Right lobe of liver (tissue), 6 donors: ENCODE measurements at places on chromosomes 5 and 9. TPM values are rescaled to one million over a fixed set of nuclear protein-coding genes. Genes with fewer than 3 reads are reported as not detected.

Gene AK1
- 78.6 TPM for total RNA-seq

Gene C8G
- 499 TPM for total RNA-seq

DNA sequence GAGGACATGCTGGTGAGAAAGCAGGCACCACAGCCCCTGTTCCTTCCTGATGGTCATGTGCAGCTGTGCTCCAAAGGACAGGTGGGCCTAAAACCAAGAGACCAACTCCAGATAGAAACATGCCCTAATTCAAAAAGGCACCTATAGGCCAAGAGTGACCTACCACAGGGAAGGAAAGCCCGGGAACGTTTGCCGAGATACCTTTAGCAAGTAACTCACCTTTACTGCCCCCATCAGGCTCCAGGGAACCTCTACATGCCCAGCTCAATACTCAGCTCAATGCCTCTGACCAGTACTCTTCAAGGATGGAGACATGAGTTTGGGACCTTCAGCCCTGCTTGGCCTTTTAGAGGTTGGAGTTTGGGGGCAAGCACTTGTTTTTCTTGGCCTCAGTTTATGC is 172.8 kb upstream of the FSTL4 start:
- DNase-seq: no peak
- H3K27ac ChIP-seq: no peak overlapping the region
- no peaks in the 10 kb centered on the region for H3K36me3 ChIP-seq
- H3K27me3 ChIP-seq: no peaks in the 10 kb centered on the region

Gene FAXDC2
- total RNA-seq: 32.2 TPM

DNA sequence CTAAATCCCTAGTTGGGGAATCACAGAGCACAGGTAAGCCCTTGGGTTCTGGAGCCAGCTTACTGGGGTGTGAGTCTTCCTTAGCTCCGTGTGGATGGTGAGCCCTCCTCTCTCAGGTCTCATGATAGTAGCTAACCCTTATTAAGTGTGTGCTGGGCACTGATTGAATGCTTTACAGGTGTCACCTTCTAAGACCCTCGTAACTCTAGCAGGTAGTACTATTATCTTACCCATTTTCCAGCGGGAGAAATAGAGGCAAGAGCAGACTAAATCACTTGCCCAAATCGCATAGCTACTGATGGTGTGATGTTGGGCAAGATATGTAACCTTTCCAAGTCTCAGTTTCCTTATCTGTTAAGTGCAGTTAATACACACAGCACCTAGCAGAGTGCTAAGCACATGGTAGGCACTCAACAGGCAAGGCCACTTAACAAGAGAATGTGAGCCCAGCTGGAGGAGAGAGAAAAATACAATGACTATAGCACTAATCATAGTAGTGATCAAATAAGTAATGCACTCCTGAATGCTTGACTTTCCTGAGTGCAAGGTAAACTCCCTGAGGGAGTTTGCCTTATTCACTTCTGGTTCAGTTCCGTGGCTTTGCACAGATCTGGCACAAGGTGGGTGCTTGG is at the start of gene DCANP1:
Gene DCANP1 (minus strand): TSS at position 51 of the 632 bp plus-strand sequence. CDS start 240 bp downstream, outside the sequence.
- no peak for DNase-seq
- H3K4me1 ChIP-seq: no peaks in the 10 kb centered on the region
- no peaks in the 10 kb centered on the region for H3K36me3 ChIP-seq
- no peak within 1 kb of the TSS for H3K27ac ChIP-seq
- no peaks in the 10 kb centered on the region for H3K27me3 ChIP-seq

DNA sequence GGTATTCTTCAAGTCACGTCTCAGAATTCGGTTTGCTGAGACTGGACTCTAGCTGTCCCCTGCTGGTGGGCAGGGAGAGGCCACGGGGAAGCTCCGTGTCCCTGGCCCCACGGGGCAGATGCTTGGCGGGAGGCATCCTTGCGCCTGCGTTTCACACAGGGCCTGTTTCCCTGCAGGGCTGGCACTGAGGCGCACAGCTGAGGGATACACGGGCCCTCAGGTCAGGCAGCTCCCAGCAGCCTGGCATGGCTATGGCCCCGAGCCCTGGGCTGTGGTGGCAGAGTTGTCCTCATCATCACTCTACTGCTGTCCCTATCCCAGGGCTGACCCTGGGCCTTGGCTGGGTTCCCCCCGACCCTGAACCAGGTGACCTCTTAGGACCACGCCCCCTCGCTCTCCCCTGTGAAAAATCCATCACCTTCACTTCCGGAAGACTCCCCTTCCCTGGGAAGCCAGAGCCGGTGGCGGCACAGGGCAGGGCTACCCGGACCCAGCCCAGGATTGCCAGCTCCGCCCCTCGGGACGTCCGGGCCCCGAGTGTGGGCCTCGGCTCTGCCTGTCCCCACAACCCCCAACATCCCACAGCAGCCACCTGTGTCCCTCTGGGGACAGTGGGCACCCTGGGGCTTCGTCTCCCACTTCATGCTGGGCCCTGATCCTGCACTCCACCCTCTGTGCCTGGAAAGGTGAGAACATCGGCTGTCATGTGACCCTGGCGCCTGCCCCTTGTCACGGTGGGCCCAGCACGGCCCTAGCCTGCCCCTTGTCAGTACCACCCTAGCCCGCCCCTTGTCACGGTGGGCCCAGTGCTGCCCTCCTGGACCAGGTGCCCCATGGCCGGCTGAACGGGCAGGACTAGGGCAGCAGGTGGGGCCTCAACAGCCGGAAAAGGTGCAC is 5.0 kb downstream of the DPP7 start:
- H3K27me3 ChIP-seq: no peaks in the 10 kb centered on the region
- no peak overlapping the region for H3K4me3 ChIP-seq
- H3K4me1 ChIP-seq: no peaks in the 10 kb centered on the region
- DNase-seq: no peak
- no peak overlapping the region for H3K27ac ChIP-seq

Gene ISL1
- total RNA-seq: not detected

Gene GABRA6
- total RNA-seq: not detected

GRCh38 chr9:80440724-80441123 is 869.0 kb downstream of the TLE4 start:
- no peaks in the 10 kb centered on the region for H3K4me1 ChIP-seq
- H3K27ac ChIP-seq: no peak overlapping the region
- no peaks in the 10 kb centered on the region for H3K36me3 ChIP-seq
- no peaks in the 10 kb centered on the region for H3K27me3 ChIP-seq

GRCh38 chr5:147997486-147997885 is 66.3 kb upstream of the SPINK5 start:
- H3K36me3 ChIP-seq: no peaks in the 10 kb centered on the region
- DNase-seq: no peak
- no peaks in the 10 kb centered on the region for H3K4me1 ChIP-seq
- no peaks in the 10 kb centered on the region for H3K27me3 ChIP-seq
- H3K27ac ChIP-seq: no peak overlapping the region

DNA sequence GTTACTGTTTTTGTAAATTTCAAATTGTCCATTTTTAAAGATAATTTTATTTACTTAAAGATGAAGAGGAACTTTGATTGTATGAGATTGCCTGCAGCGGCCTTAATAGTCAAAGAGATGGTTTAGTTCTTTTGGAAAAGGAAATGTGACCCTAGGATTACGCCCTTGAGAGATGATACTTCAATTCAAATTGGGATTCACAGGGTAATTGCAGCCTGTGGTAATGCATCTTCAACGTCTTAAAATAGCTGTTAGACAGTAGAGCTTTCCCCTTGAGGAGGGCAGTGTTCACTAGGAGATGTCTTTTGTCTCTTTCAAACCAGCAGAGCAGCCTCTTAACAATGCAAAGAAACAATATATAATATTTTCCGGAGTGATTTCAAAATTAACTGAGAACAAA is 127.1 kb downstream of the TAF11L14 start:
- no peak overlapping the region for H3K27ac ChIP-seq
- no peaks in the 10 kb centered on the region for H3K4me1 ChIP-seq
- no peak overlapping the region for H3K4me3 ChIP-seq
- no peak for DNase-seq

DNA sequence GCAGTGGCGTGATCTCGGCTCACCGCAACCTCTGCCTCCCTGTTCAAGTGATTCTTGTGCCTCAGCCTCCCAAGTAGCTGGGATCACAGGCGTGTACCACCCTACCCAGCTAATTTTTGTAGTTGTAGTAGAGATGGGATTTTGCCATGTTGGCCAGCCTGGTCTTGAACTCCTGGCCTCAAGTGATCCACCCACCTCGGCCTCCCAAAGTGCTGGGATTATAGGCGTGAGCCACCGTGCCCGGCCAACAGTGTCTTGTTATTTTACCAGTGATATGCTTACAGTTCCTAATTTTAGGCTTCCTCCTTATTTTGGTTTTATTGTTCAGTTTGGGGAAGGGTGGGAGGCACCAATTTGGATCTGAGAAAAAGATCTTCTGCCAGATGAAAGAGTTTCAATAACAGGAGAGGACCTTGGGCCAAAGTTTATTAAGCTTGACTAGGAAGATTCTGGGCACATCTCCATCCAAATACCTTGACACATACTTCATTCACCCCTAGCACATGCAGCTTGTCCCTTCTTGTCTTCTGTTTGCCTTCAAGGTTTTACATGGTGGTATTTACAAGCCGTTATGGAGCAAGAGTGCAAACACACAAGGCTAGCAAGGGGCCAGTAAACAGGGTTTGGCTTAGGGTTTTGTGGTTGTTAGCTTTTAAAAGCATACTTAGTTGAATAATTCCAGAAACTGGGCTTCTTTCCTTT is 168.1 kb upstream of the DMRT1 start:
- peaks cover 45% of the 10 kb centered on the region for H3K4me1 ChIP-seq
- H3K4me3 ChIP-seq: no peak overlapping the region
- H3K27ac ChIP-seq: no peak overlapping the region
- DNase-seq: no peak

DNA sequence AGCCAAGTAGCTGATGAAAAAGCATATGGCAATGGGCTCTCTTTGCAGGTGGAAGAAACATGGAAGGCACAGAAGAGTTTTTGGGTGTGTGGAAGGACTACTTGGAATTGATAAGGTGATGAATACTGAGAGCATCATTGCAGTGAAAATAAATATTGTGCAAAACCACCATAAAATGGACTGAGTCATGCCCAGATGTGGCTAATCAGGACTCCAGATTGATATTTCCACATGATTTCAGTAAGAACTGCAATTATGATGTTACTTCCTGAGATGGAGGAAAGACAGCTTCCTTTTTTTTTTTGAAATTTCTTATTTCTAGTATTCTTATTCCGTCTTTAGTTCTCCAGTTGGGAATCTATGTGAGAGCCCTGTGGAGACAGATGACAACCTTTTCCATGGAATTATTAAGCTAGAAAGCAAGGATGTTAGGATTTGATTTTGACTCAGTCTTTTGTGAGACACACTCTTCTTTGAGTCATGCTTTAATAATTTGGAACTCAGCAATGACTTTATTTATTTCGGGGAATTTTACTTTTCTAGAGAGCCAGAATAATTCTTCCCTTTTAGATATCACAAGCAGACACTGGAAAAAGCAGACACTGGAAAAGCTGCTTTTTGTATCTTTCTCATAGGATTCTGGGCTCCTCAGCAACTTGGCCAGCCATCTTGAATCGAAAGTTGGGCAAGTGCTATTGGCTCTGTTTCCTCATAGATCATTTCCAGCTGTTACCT is 94.2 kb upstream of the VCAN start:
- DNase-seq: no peak
- H3K36me3 ChIP-seq: no peaks in the 10 kb centered on the region
- no peak overlapping the region for H3K4me3 ChIP-seq
- no peaks in the 10 kb centered on the region for H3K4me1 ChIP-seq

DNA sequence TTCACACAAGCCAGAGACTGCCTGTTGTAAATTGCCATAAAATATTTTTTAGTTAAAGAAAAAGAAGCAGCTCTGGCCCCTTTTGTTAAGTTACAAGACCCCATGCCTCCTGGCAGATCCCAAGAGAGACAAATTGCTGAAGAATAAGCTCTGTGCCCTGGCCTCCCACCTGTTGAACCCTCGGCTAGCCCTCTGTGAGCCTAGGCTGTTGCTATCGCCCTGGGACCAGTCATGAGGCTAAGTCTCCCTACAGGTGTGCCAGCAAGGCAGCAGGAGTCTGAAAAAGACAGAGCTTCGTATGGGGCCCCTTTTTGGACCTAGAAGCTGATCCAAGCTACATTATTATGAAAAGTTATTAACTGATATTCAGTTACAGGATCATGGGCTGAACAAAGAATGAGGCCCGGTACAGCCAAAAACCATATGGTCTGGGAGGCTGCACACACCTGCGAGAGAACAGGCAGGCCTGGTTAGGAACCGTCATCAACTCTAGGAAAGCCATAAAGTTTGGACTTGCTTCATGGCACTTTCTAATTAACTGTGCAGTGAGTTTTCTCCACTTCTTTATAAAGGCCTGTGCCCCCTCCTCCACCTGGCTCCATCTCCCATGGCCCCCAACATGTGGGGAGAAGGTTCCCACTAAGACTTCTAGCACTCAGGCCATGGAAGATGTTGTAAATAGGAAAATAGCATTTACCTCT is 384.7 kb downstream of the ENC1 start:
- no peaks in the 10 kb centered on the region for H3K36me3 ChIP-seq
- no peak overlapping the region for H3K4me3 ChIP-seq
- H3K27ac ChIP-seq: no peak overlapping the region
- no peaks in the 10 kb centered on the region for H3K4me1 ChIP-seq

Gene FAT2
- total RNA-seq: not detected

Gene C5
- total RNA-seq: 616 TPM

GRCh38 chr5:73902327-73903051 is 276.5 kb downstream of the ARHGEF28 start:
- H3K27me3 ChIP-seq: no peaks in the 10 kb centered on the region
- DNase-seq: no peak
- peaks cover 24% of the 10 kb centered on the region for H3K4me1 ChIP-seq

- H3K27me3 ChIP-seq: no peaks in the 10 kb centered on the region
- no peak for DNase-seq
These were observed 17.1 kb upstream of the ADAMTS2 start for GRCh38 chr5:179362355-179362754.
